ENCODE measurements at places on chromosomes 1 and 21. TPM values are rescaled to one million over a fixed set of nuclear protein-coding genes. Genes with fewer than 3 reads are reported as not detected.

DNA sequence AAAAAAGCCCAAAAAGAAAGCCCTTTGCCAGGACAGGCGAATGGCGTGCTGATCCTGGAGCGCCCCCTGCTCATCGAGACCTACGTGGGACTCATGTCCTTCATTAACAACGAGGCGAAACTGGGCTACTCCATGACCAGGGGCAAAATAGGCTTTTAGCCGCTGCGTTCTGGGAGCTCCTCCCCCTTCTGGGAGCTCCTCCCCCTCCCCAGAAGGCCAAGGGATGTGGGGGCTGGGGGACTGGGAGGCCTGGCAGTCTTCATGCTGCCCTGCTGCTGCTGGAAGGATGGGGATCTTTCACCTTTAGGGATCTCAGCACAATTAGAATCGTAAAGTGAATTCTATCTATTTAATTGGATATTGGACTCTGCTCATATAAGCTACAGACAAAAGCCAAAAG, 3.6 kb downstream of the TPRG1L start:
- DNase-seq: no peak

- no peak for DNase-seq
Observed at GRCh38 chr1:36516372-36517010, 33.8 kb upstream of the CSF3R start.

- no peak for DNase-seq
Observed at GRCh38 chr1:11842154-11843041, 5.2 kb downstream of the NPPA start.

GRCh38 chr1:77687519-77687906, 5.1 kb upstream of the ZZZ3 start:
- no peak for DNase-seq

Gene ANGPTL3
- not detected for total RNA-seq

- no peak for DNase-seq
Observed at GRCh38 chr1:225678545-225678944, 25.6 kb upstream of the ENAH start.

All from sciatic nerve (tissue), 2 donors.